Head of caudate nucleus (tissue), 42 donors: ENCODE measurements at places on chromosomes 5 and 9.
A peak's percentile ranks its signal among the peaks of the same experiment; 100 is the strongest.

DNA sequence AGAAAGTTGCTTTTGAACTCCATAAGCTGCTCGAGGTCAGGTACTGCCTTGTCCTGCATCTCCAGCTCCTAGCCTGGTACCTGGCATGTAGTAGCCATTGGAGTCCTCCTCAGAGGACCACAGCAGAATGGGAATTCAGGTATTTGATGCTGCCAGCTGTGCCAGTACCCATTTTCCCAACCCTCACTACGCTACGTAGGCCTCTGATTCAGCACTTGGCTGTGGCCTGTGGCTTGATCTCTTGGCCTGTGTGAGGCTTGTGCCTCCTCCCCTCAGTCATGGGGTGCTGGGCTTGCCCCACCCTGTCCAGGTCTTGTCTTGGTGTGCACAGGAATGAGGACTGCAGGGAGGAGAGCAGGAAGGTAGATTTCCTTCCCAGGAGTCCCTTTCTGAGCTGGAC lies 11.8 kb downstream of the OTULIN start:
- DNase-seq: no peak

- peak; percentile 96 for DNase-seq
These were observed 2.5 kb downstream of the ABCA2 start for GRCh38 chr9:137025517-137025966.

DNA sequence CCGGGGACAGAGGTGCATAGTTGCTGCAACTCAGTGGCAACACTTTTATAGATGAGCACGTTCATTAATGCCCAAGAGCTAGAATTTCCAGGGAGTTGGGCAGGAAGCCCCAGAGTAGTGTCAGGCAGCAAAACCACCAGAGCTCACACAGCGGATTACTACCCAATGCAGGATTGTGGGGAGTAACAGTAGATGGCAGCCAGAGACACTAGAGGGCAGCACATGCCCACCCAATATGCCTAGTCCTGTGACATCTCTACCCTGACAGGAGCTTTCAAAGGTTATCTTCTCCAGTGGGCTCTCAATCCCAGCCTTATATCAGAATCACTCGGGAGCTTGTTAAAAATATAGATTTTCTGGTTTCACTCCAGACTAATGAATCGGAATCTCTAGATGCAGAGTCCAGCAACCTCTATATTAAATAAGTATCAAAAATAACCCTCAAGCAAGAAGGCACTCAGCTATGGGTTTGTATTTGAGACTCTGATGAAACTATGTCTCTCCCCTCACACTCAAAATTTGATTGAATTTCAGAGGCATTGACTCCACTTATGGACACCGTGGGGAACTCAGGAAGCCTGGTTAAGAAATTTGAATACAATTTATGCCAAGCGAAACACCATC lies 58.4 kb upstream of the PHF24 start:
- DNase-seq: peak; percentile 81

DNA sequence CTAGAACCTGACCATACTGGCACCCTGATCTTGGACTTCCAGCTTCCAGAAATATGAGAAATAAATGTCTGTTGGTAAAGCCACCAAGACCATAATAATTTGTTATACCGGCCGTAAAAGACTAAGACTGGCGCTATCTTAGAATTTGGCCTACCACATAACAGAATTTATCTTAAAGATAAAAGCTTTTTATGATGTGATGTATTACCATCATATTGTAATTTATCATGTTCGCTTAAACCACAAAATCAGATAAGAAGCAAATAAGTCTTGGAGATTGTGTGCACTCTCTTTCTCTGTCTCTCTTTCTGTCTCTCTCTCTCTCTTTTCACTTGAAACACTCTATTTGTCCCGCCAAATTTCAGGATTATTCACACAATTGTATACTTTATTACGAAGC lies 35.6 kb downstream of the FST start:
- no peak for DNase-seq

DNA sequence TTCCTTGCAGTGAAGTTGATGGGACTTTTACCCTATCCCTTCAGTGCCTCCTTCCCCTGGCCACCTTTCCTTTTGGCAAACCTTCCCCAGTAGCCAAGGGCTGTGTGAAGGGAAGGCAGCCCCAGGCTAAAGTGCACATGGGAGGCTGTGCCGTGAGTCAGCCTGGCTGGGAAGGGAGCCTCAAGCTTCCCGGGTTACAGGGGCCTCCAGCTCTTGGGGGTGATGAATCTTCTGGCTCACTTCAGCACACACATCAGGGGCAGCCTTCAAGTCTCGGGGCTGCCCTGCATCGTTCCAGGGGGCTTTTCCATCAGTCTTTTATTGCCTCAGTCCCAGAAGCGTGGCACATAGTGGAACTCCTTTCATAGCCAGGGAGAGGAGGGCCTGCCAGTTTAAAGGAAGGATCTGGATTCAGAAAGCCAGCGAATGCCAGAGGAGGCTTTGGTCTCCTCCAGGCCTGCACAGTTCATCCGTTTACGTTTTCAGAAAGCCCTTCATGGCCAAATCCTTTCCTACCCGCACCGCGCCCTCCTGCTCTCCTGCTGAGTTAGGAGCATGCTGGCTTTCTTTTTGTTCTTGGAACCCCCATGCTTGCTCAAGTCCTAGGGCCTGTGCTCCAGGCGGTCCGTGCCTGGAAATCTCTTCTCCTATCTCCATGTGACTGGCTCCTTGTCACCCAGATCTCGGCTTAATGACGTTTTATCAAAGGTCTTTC lies 134.8 kb upstream of the KLF4 start:
- no peak for DNase-seq

DNA sequence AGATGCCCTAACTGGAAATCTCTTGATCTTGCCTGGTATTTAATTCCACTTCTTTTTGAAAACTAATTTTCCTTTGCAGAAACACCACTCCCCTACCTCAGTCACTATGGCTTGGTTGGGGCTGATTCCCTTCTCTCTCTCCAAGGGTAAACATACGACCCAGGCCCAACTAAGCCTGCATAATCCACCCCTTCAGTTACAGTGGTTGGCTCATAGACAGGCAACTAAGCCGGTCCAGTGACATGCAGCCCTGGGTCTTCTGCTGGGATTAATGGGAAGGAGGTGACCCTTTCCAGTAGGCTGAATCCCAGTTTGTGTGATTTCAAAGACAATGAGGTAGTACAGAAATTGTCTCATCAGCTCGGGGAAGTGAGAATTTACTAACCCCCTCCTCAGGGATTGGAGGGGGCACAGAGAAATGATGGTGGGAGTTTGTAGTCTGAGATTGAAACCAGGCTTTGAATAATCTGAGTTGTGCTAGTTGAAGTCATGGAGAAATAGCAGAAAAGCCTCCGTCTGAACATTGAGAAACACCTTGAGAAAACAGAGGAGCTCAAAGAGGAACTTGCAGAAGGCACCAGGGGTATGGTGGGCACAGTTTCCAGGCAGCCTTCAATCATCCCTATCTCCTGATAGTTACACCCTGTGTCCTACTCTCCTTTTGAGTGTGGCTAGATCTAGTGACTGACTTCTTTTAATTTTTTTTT lies 148.9 kb downstream of the GCNT1 start:
- no peak for DNase-seq

- DNase-seq: no peak
These were observed 5.2 kb downstream of the EPB41L4B start for GRCh38 chr9:109315480-109316206.

- DNase-seq: no peak
These were observed 172.0 kb downstream of the MELK start for GRCh38 chr9:36744678-36745077.

DNA sequence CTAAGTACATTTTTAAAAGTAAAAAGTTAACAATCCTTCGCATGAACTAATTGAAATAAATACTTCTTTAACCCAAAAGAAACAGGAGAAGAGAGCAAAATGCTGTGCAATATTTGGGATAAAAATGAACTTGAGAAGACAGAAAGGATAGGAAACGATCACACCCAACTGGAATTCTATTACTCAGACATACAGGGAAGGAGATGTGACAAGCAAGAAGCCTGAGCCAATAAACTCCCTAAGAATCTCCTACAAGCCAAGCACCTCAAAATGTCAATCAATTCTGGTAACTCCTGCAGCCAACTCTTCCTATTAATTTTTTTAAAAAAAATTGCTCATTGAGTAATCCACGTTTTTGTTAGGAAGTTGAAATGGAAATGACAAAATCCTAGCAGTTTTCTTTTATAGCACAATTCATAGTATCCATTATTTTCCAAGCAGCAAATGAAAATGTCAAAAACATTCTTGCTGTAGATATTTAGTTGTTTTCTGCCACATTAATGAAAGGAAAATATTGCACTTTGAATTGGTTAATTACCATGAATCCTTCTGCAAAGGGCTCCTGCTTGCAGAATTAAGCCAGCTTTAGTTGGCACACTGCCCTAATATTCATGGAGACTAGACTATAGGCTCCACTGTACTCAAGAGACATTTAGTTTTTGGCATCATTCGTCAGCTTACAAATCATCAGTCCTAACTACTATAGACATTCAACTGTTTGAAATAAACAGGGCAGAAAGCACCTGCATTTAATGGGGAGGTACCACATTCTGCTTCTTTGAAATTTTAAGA lies 89.0 kb downstream of the RFX3 start:
- no peak for DNase-seq

- DNase-seq: no peak
These were observed 249.5 kb downstream of the PRELID2 start for GRCh38 chr5:145585443-145586148.

- no peak for DNase-seq
These were observed 615.9 kb downstream of the CHSY3 start for GRCh38 chr5:130520211-130520610.

DNA sequence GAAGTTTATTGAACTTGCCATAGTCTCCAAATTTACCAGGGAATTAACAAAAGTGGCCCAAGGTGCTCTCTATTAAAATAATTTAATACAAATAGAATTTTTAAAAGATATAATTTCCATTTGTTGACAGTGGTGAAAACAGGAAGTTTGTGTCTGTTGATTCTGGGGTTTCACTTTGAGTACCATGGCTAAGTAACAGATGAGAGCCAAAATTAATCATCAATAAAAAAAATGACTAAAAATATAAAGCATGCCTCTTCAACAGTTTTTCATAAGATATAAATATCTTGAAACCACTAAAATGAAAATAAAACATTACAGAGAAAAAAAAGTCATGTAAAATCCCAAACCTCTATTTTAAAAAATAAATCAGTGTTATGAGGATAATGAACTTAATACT lies 49.8 kb downstream of the SGCD start:
- DNase-seq: no peak

DNA sequence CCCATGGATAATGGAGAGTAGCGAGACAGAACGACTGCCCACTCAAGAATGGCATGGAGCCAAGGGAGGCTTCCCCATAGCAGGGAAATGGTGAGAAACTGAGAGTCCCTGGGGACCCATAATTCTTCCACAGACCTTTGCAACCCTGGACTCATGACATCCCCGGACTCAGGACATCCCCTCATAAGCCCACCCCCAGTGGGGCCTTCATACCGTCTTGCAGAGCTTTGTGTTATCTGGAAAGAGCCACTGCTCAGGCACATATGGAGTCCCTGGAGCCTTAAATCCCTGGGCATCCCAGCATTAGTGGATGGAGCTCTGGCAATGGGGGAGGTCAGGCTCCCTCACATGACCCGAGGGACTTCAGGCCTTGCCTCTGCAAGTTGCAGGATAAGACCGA lies 865.4 kb upstream of the ARRDC3 start:
- no peak for DNase-seq

GRCh38 chr5:149302641-149303040 lies 31.0 kb downstream of the AFAP1L1 start:
- DNase-seq: no peak

GRCh38 chr5:138711811-138712210 lies 41.4 kb upstream of the CTNNA1 start:
- no peak for DNase-seq

DNA sequence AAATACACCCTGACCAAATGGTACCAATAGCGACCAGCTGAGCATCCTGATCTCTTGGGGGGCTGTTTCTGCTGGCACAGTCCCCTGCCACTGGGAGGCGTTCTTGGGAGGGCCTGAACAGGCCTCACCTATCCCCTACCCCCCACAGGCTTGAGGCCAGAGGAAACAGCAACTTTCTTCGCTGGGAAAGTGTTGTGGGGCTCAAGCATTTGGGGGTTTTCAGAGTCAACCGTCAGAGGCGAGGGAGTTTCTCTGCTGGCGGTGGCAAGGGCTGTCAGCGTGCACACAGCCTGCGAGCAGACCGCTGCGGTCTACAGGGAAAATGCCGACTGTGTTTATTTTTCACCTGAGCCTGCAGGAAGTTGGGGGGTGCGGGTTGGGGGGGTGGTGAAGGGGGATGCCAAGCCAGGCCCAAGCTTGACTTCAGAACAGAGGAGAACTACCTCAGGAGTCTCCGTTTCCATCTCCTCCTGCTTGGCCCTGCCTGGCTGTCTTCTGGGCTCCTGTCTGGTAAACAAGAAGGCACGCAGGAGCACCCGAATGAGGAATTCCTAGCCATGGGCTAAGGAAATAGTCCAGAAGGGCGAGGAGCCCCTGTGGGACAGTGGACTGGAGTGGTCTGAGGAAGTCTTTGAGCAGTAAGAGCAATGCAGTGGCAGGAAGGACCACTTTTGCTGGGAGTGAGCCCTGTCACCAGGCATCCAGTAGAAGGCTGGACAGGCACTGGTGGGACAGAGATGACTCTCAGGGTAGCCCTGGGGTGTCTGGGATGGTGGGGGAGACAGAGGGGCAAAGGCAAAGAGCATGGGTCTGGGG lies 18.1 kb downstream of the TCF7 start:
- DNase-seq: no peak
